ENCODE measurements at places on chromosomes 12 and 14. TPM values are rescaled to one million over a fixed set of nuclear protein-coding genes. Genes with fewer than 3 reads are reported as not detected.

Gene SLCO1B1
- total RNA-seq = not detected

Gene HOXC13
- not detected for total RNA-seq

Gene C12orf54
- not detected for total RNA-seq

Gene MMP17
- total RNA-seq = 4.7 TPM

Gene KRT2
- total RNA-seq = not detected

Measured in mesenteric fat pad (tissue), 1 donor.